ENCODE measurements at places on chromosomes 3 and 15. TPM values are rescaled to one million over a fixed set of nuclear protein-coding genes. Genes with fewer than 3 reads are reported as not detected.

SLC9A9 gene
- 16.2 TPM for total RNA-seq

FBXW12 gene
- total RNA-seq = not detected

RARRES1 gene
- total RNA-seq = 0.98 TPM

ACAP2 gene
- 42.6 TPM for total RNA-seq

LMCD1 gene
- 38.9 TPM for total RNA-seq

HYKK gene
- 1.6 TPM for total RNA-seq

NTRK3 gene
- total RNA-seq = not detected

ZNF385D gene
- 0.86 TPM for total RNA-seq

HESX1 gene
- total RNA-seq = 0.60 TPM

IQCH gene
- 0.69 TPM for total RNA-seq

GATA2 gene
- 13.7 TPM for total RNA-seq

ARHGAP11A gene
- 3.4 TPM for total RNA-seq

LRRC34 gene
- 2.2 TPM for total RNA-seq

CLRN1 gene
- not detected for total RNA-seq

CHRNA5 gene
- total RNA-seq = 3.6 TPM

All from dermis lymphatic vessel endothelial cell (primary cell).